Brain pericyte (primary cell): ENCODE measurements at places on chromosomes 7 and 10.

DNA sequence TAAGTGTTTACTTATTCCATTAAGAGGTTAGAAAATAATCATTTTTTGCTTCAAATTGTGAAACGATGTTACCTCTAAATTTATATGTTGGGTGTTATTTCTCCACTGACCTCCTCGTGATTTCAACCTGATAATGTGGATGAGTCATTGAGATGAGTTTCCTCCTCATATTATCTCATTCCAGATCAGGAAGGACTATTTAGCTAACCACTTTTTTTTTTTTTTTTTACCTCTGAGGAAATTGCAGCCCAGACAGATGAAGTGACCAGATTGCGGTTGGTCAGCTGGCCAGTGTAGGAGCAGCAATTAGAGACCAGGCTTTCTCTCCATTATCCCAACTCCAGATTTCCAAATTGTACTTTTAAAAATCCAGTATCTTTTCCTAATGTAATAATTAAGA lies 248.7 kb downstream of the FZD1 start:
- no peak for DNase-seq

DNA sequence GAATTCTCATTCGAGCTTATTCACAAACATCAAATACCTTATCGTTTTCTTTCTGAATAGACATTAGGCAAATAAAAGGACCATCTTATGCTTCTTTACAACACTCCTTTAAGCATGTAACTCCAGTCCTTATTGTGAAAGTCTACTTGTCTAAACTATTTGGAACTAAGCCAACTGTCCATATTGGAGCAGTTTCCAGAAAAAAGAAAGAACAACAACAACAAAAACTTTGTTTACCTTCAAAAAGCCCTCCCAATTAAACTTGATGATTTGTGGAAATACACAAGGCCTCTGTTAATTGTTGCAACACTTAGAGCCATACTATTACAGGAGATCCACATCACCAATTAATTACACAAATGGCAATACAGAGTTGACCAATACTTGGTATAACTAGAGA lies 163.6 kb downstream of the GALNT11 start:
- no peak for DNase-seq

DNA sequence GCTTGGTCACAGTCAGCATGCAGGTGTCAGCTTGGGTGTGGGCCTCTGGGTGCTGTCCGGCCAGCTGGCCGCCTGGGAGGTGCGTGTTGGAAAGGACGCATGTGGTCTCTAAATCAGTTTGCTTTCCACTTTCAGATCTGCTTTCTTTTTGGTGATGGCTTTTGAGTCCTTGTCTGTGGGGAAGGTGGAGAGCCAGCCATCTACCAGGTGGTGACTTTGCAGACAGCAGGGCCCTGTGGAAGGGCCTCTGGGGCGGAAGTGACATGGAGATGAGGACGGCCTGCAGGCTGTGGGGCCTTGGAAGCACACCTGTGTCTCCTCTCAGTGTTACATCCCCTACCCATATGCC lies 59.4 kb downstream of the WDR37 start:
- no peak for DNase-seq

GRCh38 chr7:17651341-17651740 lies 289.0 kb downstream of the SNX13 start:
- no peak for DNase-seq

DNA sequence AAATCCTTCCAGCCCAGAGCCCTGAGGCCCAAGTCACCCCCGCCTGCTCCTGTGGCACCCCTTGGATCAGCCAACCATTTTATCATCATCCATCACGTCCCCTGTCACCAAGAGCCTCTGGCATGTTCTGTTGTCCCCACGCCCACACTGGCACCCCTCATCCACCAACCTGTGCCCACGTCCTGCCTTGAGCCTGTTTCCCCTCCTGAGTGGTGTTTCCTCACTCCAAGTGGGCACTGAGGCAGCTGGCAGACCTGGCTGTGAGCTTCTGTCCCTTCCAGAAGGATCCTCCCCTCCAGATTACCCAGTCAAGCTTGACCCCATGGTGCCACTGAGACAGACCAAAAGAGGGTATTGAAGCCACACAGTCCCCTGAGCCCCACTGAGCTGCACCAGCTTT lies 71.4 kb upstream of the ANTXRL start:
- DNase-seq: no peak

DNA sequence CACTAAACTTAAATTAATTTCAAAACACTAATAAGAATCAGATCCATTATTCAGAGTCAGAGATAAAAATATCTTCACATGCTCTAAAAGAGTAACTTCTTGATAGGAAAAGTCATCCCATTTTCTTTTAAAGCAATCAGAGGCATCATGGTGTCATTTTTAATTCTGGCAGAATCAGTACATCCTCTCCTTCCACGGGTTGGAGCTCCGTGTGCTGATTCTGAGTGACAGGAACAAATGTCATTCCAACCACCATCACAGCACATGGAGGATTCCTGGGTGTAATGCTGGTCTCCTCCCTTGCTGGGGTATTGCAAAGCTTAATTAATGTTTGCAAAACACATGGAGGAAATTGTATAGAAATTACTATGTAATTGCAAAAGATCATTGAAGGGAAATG lies 114.5 kb upstream of the IMMP2L start:
- no peak for DNase-seq

GRCh38 chr7:6276911-6277408 lies 4.5 kb upstream of the CYTH3 start:
- DNase-seq: no peak

GRCh38 chr10:81082621-81083376 lies 545.1 kb downstream of the SH2D4B start:
- DNase-seq: no peak

- peak; percentile 81 for DNase-seq
These were observed 182.7 kb upstream of the LYZL2 start for GRCh38 chr10:30812018-30812851.

DNA sequence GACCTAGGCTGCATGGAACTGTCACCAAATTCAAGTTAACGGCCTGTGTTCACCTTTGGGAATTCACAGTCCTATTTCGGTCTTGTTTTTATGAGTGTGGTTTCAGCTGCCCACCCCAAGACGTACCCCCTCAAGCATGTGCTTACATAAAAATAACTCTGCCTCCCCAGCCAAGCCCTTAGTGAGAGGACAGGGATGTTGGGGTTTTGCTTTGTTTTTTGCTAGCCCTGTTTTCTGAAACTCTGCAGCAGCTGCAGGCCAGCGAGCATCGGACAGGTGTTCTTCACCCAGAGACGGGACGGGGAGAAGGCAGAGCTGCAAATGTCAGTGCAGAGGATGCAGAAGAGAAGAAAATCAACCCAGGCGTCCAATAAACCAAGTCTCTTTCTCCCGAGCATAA lies 13.5 kb downstream of the CHST15 start:
- DNase-seq: no peak

- no peak for DNase-seq
These were observed 267.2 kb upstream of the MGMT start for GRCh38 chr10:129199826-129200225.

GRCh38 chr10:89664203-89664602 lies 19.2 kb upstream of the PANK1 start:
- no peak for DNase-seq

- no peak for DNase-seq
These were observed 1.8 kb downstream of the GOLGA7B start for GRCh38 chr10:97851341-97852001.

- no peak for DNase-seq
These were observed 12.8 kb downstream of the FLNC start for GRCh38 chr7:128842674-128843641.

DNA sequence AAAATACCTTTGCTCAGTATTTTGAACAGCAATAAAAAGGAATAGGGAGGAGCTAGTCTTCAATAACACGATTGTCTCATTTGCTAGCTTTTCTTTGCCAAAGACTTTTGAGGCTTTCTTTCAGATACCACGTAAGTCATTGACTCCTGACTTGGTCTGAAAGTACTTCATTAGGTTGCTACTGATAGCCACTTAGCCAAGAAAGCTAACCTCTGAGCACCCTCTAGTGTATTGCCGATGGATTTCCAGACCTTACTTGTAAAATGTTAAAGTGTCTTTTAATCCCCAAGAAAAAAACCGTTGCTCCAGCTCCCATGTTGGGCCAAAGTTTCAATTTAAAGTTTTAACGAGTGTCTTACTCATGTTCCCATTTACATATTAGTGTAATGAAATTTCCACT lies 63.4 kb upstream of the STRIP2 start:
- DNase-seq: no peak

GRCh38 chr7:95669513-95669912 lies 73.2 kb upstream of the PDK4 start:
- no peak for DNase-seq

DNA sequence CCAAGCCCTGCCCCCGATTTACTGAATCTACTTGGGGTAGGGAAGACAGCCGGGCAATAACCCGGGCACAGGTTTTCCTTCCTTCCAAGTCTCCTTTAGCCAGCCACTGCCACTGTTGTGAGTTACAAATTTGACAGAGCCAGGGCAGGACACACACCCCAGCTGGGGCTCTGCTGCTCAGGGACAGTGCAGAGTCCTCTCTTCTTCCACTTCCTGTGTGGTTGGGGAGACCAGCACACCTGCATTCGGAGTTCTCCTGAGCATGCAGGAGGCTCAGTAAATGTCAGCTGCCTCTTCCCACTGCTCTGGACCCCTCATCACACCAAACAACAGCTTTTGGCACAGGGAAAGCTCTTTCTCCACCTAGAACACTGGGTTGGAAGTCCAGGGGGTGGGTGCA lies 21.3 kb downstream of the CHST15 start:
- DNase-seq: no peak

- no peak for DNase-seq
These were observed 51.1 kb upstream of the SEPHS1 start for GRCh38 chr10:13399236-13399635.

DNA sequence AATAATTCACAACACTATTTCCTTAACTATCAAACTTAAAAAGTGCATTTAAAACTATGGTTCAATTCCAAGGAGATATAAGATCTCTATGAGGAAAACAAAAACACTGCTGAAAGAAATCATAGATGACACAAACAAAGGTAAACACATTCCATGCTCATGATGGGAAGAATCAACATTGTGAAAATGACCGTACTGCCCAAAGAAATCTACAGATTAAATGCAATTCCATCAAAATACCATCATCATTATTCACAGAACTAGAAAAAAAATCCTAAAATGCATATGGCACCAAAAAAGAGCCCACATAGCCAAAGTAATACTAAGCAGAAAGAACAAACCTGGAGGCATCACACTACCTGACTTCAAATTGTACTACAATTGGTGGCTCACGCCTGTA lies 159.9 kb upstream of the EEPD1 start:
- DNase-seq: no peak

GRCh38 chr10:96255549-96256333 lies 15.6 kb downstream of the BLNK start:
- DNase-seq: no peak

GRCh38 chr10:132748135-132748534 lies 37.8 kb downstream of the NKX6-2 start:
- DNase-seq: no peak

DNA sequence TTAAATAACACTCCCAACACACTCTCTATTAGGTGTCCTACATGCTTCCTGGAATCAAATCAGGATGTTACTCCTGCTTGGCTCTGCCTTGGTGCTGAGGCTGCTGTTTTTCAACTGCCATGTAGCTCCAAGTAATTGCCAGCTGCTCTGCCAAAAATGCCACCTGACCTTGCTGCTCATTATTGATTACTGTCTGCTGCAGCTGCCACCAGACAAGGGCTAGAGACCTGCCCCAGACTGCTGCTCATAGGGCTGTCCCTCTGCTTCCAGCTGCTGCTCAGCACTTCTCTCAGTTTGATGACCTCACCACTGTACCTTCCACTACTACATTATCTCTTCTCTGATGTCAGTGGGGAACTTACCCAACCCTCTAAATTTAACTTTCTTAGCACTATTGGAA lies 102.5 kb downstream of the PCLO start:
- no peak for DNase-seq

- DNase-seq: no peak
These were observed 239.8 kb upstream of the IGFBP3 start for GRCh38 chr7:46160861-46161260.

- no peak for DNase-seq
These were observed 176.6 kb downstream of the GALNT11 start for GRCh38 chr7:152202056-152202455.
